ENCODE measurements at places on chromosomes 7 and 10.
A peak's percentile ranks its signal among the peaks of the same experiment; 100 is the strongest.

GRCh38 chr10:93493162-93493561, 3.2 kb upstream of the CEP55 start:
- DNase-seq = no peak

- DNase-seq = no peak
Measured at GRCh38 chr7:54394834-54395233, 147.3 kb upstream of the VSTM2A start.

GRCh38 chr7:13106513-13106912, 419.1 kb downstream of the ARL4A start:
- DNase-seq = no peak

GRCh38 chr10:111127081-111127848, 50.4 kb downstream of the ADRA2A start:
- no peak for DNase-seq

- DNase-seq = no peak
Measured at GRCh38 chr10:60367431-60367830, 22.2 kb downstream of the ANK3 start.

DNA sequence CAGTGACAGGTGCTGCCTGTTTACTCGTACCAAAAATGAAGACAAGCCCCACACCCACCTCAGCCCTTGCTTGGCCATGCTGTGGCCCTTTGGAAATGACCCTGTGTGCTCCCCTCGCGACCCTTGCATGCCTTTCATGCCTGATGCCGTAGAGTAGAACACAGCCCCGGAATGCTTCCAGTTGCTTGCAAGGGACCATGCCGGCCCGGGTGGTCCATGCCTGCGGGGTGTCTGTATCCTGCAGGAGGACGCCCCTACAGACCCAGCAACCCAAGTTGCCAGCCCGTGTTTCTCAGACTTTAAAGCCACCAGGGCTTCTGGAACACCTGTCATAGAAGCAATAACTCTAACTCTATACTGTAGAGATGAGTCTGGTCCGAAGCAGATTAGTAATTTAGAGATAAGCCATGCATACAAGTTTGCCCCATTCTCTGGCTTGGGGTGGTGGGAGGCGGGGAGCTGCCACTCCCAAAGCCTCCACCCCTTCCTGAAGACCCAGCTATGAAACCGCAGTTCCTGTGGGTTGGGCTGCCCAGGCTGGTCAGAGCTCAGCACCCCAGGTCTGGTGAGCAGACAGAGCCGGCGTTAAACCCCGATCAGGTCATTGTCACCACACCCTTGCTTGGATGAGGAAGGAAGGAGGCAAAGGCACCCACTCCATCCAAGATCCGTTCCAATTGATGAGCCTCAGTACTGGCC, 143.5 kb downstream of the ADCY1 start:
- no peak for DNase-seq

DNA sequence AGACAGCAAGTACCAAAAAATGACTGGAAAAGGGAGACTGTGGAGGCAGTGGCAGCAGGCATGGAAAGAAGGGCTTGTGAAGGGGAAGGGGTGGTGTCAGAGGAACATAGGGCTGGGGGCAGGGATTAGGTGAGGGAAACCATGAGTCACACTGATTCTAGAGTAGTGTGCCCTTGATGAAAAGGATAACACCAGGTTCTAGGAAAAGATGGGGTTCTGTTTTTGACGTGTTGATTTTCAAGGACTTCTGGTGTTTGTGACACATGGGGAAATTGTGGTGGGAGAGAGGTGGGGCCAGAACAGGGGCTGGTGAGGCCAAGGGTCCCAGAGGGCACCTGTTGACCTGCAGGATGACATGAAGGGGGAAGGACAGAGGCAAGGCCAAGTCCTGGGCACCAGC, 57.1 kb downstream of the FIGNL1 start:
- peak; percentile 49 for DNase-seq

DNA sequence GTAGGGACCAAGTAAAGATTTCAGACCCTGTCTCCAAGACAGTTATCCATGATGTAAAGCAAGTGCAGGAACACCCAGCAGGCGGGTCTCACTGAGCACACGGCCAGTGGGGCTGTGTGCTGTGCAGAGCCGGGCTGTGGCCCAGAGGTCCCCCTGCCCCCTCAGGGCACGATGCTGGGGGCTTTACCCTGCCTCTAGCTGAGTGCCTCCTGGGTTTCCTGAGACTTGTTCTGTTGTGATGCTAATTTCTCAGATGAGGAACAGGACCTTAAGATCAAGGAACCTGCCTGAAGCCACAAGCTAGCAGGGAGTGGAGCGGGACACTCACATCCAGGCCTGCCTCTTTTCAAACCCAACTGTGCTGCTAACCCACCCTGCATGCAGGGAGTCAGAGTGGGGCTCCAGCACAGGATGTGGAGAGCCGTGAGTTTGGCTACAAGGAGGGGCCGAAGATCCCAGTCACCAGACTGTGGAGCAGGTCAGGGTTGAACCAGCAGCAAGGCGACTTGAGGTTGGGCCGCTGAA, 76.1 kb upstream of the LYZL2 start:
- no peak for DNase-seq

- DNase-seq = no peak
Measured at GRCh38 chr10:32112055-32112454, 55.8 kb upstream of the KIF5B start.

DNA sequence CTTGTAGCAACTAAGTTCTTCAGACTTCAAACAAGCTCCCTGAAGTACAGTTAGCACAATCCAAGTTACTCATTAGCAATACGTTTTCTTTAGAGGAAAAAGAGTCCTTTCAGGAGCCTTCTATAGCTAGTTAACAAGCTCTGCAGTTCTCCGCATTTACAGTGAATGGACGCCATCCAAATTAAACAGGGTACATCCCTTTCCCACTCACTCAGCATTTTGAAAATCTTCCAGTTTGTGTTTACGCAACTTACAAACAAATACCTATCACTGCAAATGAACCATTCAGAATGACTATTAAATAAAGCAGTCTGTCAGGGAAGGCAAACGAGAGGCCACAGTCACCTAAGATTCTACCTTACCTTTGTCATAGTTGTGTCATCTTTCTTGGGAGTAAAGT, 84.5 kb downstream of the RNF32 start:
- no peak for DNase-seq

- DNase-seq = no peak
Measured at GRCh38 chr10:113982296-113982695, 61.4 kb upstream of the ADRB1 start.

DNA sequence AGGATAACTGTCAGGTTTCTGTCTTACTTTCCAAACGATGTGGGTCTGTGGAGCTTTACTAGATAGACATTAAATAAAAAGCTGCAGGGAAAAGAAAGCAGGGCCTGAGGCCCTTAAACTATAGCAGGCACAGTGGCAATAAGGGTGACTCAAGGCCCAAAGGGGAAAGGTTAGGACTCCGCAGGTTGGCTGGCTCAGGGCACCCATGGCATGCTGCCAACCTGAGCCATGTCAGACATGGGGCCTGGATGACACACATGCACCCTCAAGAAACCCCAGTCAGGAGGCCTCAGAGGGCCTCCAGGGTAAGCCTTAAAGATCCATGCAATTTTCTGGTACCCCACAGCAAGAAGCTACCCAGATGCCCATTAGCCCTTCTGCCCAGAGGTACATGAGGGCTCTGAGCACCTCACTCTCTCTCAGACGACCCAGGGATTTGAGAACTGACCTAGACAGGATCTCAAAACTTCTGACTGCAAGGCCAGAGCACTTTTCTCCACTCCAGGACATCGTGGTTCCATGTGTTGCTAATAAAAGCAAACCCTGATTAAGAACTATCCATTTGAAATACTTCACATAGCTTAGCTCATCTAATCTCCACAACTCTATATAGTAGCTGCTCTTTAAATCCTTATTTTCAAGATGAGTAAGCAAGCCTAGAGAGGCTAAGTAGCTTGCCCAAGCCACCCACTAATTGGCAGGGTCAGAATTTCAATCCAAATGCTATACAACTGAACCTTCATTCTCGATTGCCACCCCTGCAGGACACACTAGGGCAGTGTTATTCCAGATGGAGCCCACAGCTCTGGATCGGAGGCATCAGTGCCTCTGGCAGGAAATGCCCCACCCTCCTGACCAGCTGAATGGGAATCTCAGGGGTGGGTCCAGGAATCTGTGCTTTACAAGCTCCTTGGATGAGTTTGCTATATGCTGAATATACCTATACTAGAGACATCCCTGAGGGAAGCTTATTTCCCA, 132.5 kb upstream of the EFCAB10 start:
- no peak for DNase-seq

DNA sequence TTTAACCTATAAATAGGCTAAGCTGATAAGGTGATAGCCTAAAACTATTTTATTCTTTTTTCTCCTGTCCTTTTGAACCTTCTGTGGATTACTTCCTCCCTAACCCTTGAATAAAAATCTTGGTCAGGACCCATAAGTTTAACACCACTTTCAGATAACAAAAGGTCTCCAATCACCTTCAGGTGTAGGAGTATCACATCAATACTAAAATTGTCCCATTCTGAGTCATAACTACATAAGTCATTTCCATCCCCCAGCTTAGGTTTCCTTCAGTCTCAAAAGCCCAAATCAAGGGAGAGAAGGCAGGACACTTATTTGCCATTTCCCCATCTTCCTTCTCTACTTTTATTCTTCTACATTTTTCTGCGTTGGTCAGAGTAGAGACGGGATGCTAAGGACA, 56.9 kb upstream of the WNT16 start:
- DNase-seq = no peak

- DNase-seq = no peak
Measured at GRCh38 chr7:42351316-42351935, 114.4 kb upstream of the GLI3 start.

DNA sequence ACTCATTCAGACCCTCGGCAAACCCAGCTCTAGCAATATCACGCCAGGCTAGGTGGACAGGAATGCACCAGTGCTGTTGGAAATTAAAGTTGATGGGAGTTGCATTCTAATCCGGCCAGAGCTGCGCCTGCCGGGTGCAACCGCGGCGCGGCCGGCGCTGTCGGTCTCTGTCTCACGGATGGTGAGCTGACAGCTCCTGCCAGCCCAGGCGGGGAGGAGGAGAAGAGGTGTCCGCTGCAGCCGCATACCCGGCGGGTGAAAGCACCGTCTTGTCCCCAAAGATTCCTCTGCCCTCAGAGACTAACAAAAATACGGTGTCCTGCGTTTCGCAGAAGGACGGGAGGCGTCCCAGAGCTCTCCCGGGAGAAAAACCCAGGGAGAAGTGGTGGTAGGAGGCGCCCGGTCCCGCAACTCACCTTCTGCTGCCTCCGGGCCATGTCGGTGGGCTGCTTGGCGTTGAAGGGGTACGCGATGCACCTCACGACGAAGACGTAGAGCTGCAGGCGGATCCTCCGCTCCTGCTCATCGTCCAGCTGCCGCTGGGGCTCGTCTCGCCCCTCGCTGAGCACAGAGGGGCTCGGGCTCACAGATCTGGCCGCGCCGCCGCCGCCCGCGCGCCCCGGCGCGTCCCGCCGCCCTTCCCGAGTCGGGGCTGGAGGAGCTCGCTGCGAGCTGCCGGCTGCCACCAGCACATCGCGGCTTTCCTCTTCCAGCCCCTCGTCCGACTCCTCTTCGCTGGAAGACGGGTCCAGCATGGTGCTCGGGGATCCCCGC, 490 bp downstream of the CADPS2 start:
- DNase-seq = no peak

- DNase-seq = no peak
Measured at GRCh38 chr7:142859411-142859810, 4.5 kb downstream of the EPHB6 start.

- DNase-seq = no peak
Measured at GRCh38 chr10:17476073-17476472, 21.7 kb upstream of the ST8SIA6 start.

- no peak for DNase-seq
Measured at GRCh38 chr10:4262870-4263600, 478.0 kb upstream of the KLF6 start.

DNA sequence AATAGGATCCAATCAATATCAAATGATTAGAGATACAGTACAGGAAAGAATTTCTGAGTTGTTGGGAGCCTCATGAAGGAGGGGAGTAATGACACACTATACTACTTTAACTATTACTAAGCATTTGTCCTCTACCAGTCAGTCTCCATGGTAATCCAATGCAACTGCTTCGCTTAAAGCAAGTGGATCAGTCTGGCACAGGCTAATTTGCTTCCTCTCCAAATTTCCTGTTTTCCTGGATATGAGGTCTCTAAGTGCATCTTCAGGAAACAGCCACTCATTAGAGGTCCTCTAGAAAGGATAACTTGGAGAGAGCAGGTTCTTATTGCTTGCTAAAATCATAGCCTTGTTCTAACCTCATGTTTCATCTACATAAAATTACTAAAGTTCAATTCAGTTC, 8.4 kb upstream of the SEPTIN7 start:
- no peak for DNase-seq

Measured in stimulated activated CD4-positive, alpha-beta T cell treated with anti-CD3 and anti-CD28 coated beads, Interleukin-12 subunit alpha, Interleukin-12 subunit beta, amount 100 ng/mL, for 48 hours (primary cell).